Placental epithelial cell (primary cell): ENCODE measurements at places on chromosomes 6 and 20. TPM values are rescaled to one million over a fixed set of nuclear protein-coding genes. Genes with fewer than 3 reads are reported as not detected.

Gene POPDC3
- total RNA-seq: under 0.01 TPM in 1 of 2 replicates, not detected in the other

Gene POM121L2
- total RNA-seq: not detected in 2 replicates

Gene CDSN
- 54.4 and 69.1 TPM in 2 replicates for total RNA-seq

Gene SCAND1
- total RNA-seq: 66.3 and 72.2 TPM in 2 replicates

Gene ADGRF5
- total RNA-seq: 6.7 and 13.7 TPM in 2 replicates
